ENCODE measurements at places on chromosomes 2 and 18. TPM values are rescaled to one million over a fixed set of nuclear protein-coding genes. Genes with fewer than 3 reads are reported as not detected.

The DLGAP1 gene
- total RNA-seq, result 1.5 TPM

The TMEM37 gene
- total RNA-seq, result 3.7 TPM

DNA sequence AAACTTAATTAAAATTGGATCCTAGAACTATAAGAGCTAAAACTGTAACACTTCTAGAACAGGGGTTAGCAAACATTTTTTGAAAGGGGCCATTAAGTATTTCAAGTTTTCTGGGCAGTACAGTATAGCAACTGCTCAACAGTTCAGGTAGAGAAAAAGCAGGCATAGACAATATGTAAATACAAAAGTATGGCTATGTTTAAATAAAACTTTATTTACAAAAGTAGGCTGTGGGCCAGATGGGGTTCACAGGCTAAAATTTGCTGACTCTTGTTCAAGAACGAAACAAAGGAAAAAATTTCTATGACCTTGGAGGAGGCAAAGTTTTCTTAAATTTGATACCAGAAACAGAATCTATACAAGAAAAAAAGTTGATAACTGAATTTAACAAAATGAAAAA lies 114.5 kb downstream of the MEMO1 start:
- H3K4me3 ChIP-seq, result no peak overlapping the region
- no peaks in the 10 kb centered on the region for H3K4me1 ChIP-seq
- no peak overlapping the region for H3K27ac ChIP-seq
- H3K27me3 ChIP-seq, result no peaks in the 10 kb centered on the region

DNA sequence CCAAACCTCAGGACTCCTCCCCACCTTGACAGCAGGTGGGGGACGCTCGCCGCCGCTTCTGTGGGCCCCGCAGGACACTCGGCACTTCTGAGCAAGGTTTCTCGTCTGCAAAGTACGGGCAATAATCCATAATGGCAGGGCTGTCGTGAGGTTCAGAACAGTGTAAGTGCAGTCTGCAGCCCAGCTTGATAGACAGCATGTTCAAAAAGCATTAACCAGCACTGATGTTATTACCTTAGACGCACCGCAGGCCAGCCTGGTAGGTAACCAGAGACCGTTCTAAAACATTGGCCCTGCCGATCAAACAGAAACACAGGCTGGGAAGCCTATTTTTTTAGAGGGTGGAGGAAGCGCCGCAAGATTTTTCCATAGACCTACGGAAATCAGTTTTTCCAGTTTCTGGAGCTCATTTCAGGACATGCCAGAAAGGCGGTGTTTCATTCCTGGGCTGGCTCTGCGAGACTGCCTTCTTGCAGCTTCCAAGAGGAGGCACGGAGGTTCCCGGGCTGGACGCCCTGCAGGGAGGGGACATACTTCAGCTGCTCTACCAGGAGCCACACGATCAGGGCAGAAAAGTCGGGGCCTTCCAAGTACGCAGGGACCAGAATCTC lies 148.7 kb downstream of the TPO start:
- no peak overlapping the region for H3K27ac ChIP-seq
- DNase-seq, result no peak
- H3K4me1 ChIP-seq, result no peaks in the 10 kb centered on the region
- H3K4me3 ChIP-seq, result no peak overlapping the region

DNA sequence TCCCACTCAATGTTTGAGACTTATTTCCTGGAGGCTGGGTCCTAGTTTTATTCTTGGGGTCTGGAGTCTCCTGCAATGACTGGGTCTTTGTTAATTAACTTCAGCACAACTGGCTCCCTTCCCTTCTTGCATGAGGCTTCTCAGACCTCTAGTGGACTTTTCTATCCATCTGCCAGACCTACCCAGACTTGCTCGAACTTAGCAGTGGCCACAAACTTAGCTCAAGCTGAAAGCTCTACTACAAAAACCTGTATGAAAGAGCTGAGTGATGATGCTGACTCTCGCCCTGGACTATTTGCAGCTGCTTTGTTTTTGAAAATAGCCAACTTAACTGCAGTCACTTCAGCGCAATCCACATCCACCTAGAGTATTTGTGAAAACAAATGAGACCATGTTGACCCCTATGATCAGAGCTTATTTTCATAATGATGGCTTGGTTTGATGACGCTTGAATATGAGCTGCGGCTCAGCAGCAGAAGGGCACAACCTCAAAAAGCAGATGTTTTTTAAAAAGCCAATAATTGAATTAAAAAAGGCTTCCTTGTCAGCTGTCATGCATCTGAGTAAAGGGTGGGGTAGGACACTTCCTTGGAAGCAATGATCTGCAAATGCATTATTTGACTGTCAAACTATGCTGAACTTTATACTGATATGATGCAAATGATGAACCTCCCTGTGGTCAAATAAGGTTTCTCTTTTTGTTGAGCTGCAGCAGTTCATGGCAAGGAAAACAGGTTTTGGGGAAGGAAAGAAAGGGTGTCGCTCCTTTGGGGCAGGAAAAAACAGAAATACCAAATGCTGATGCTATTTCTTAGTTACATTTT lies 10.6 kb upstream of the ANXA4 start:
- H3K36me3 ChIP-seq, result no peaks in the 10 kb centered on the region
- DNase-seq, result no peak
- no peaks in the 10 kb centered on the region for H3K27me3 ChIP-seq
- H3K4me1 ChIP-seq, result no peaks in the 10 kb centered on the region
- H3K4me3 ChIP-seq, result no peak overlapping the region

DNA sequence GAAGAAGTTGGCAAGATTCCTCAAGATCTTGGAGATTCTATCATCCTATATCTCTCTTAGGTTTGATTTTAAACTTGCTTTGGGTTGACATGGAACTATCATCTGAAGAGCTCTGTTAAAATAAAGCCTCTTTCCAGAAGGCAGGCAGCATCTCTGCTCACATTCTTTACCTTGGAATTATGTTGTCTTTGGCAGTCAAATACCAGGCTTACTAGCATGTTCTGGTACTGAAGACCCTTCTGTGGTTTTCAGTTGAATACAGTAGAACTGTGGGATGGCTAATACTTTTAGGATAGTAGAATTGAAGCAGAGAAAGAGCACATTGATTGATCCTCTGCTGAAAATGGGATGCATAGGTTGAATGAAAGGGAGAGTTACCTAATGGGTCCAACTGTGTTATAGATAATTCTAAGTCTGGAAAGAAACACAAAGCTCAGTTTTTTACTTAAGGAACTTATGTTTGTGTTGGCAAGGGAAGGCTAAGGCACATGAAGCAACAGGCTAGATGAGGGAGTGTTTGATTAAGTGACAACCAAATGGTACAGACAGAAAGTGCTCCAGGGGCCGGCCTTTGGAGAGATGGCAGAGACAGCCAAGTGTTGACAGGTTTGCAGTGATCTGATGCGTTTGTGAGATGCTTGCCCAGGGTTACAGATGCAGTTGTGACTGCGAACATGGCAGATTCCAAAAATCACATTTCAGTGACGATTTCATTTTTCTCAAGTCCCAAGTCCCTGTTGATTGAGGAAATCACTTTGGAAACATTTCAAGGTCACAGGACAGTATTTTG lies 397.9 kb downstream of the MEIS1 start:
- H3K4me1 ChIP-seq, result no peaks in the 10 kb centered on the region
- DNase-seq, result no peak
- no peak overlapping the region for H3K4me3 ChIP-seq
- no peak overlapping the region for H3K27ac ChIP-seq

DNA sequence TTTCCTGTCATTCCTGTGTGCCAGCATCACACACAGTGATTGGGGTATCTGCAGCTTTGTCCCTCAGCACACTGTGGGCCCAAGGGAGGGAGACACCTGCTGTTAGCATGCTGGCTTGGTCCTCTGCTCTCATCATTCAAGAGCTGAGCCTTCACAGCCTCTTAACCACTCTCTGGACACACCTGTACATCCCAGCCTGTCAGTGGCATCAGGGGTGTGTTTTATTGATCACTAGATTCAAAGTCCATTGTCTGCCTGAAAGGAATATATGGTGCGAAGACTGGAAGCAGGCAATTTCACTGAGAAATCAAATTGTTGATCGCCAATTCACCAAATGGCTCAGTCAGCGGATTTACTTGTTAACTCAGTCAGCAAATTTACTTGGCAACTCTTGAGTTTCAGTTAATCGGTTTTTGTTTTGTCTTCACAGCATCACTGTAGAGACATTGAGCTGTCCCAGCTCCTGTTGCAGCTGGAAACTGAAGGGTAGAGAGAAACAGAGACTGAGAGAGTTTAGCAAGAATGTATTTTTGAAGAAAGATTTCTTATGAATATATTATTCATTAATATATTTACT lies 56.3 kb upstream of the TMEM200C start:
- H3K4me1 ChIP-seq, result no peaks in the 10 kb centered on the region
- H3K4me3 ChIP-seq, result no peak overlapping the region
- H3K27ac ChIP-seq, result no peak overlapping the region
- H3K36me3 ChIP-seq, result no peaks in the 10 kb centered on the region
- DNase-seq, result no peak

GRCh38 chr2:6538607-6539006 lies 327.1 kb downstream of the CMPK2 start:
- no peak for DNase-seq
- no peak overlapping the region for H3K4me3 ChIP-seq
- H3K27ac ChIP-seq, result no peak overlapping the region
- no peaks in the 10 kb centered on the region for H3K4me1 ChIP-seq

DNA sequence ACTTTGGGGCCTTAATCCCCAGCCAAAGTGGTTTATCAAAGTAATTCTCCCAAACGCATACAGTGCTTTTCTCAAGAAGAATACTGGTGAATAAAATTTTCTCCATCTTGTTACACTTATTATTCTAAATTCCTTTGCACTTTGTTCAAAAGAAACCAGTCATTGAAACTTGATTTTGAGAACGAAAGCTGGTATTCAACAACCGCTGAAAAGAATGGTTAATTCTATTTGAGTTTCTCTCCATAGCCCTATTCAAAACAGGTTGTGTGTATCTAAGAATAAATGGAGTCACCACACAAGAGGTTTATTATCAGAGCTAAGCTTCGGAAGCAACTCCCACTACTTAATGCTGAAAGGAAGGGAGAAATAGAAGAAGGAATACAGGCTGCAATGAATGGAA lies 117.7 kb downstream of the C1D start:
- H3K4me1 ChIP-seq, result no peaks in the 10 kb centered on the region
- H3K27me3 ChIP-seq, result no peaks in the 10 kb centered on the region
- H3K36me3 ChIP-seq, result no peaks in the 10 kb centered on the region
- H3K4me3 ChIP-seq, result no peak overlapping the region
- no peak overlapping the region for H3K27ac ChIP-seq

DNA sequence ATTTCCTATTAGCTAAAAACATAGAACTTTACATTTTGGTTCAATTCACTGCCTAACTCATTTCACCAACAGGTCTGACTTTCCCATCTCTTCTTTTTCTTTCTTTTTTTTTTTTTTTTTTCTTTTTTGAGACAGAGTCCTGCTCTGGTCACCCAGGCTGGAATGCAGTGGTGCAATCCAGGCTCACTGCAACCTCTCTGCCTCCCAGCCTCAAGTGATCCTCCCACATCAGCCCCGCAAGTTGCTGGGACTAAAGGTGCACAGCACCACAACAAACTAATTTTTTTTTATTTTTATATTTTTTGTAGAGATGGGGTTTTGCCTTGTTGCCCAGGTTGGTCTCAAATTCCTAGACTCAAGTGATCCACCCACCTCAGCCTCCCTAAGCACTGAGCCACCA lies 57.8 kb upstream of the HNRNPA3 start:
- no peaks in the 10 kb centered on the region for H3K36me3 ChIP-seq
- no peak overlapping the region for H3K4me3 ChIP-seq
- H3K27me3 ChIP-seq, result no peaks in the 10 kb centered on the region
- no peaks in the 10 kb centered on the region for H3K4me1 ChIP-seq
- H3K27ac ChIP-seq, result no peak overlapping the region

The DNAJC27 gene
- total RNA-seq, result 3.1 TPM

GRCh38 chr2:156006721-156007618 lies 325.6 kb downstream of the NR4A2 start:
- no peak for DNase-seq
- H3K4me1 ChIP-seq, result no peaks in the 10 kb centered on the region
- no peak overlapping the region for H3K4me3 ChIP-seq
- H3K36me3 ChIP-seq, result no peaks in the 10 kb centered on the region
- H3K27ac ChIP-seq, result no peak overlapping the region
- H3K27me3 ChIP-seq, result no peaks in the 10 kb centered on the region

DNA sequence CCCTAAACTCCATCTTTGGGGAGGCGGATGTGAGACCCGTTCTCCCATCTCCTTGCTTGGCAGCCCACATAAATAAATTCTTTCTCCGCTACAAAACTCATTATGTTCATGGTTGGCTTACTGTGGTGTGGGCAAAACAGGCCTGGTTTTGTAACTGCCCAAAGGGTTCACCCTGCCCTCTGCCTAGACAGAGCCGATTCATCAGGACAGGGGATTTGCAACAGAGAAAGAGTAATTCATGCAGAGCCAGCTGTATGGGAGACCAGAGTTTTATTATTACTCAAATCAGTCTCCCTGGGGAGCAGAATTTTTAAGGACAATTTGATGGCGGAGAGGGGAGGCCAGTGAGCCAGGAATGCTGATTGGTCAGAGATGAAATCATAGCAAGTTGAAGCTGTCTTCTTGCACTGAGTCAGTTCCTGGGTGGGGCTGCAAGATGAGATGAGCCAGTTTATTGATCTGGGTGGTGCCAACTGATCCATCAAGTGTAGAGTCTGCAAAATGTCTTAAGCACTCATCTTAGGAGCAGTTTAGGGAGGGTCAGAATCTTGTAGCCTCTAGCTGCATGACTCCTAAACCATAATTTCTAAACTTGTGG lies 8.4 kb upstream of the RNF125 start:
- H3K4me3 ChIP-seq, result no peak overlapping the region
- H3K27ac ChIP-seq, result no peak overlapping the region

- peak; percentile 71 for DNase-seq
- H3K4me1 ChIP-seq, result no peaks in the 10 kb centered on the region
- no peaks in the 10 kb centered on the region for H3K27me3 ChIP-seq
- no peak overlapping the region for H3K4me3 ChIP-seq
Measured at GRCh38 chr2:85390941-85391669, 19.1 kb downstream of the CAPG start.

The COL4A3 gene
- 0.26 TPM for total RNA-seq

- peak; percentile 33 for DNase-seq
- peak overlapping the region; percentile 96 for H3K27ac ChIP-seq
- peak overlapping the region; percentile 48 for H3K4me3 ChIP-seq
- no peaks in the 10 kb centered on the region for H3K27me3 ChIP-seq
- peaks cover 4% of the 10 kb centered on the region for H3K4me1 ChIP-seq
- H3K36me3 ChIP-seq, result no peaks in the 10 kb centered on the region
Measured at GRCh38 chr2:101696272-101697123, 1.0 kb upstream of the MAP4K4 start.

The KLF11 gene
- total RNA-seq, result 23.4 TPM

DNA sequence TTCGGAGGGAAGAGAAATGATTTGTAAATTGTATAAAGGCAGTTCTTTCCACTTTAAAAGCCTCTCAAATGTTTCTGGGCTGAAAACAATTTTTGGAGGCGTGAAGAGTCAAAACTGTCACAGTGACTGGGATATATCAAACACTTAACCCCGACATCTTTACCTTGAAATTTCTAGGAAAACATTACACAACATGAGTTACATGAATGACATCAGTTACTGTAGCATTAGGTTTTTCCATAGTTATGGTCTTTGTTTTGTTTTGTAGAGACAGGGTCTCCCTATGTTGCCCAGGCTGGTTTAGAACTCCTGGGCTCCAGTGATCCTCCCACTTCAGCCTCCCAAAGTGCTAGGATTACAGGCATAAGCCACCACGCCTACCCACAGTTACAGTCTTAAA lies 25.7 kb downstream of the MSH6 start:
- no peaks in the 10 kb centered on the region for H3K27me3 ChIP-seq
- no peak for DNase-seq
- no peaks in the 10 kb centered on the region for H3K4me1 ChIP-seq
- no peak overlapping the region for H3K27ac ChIP-seq
- no peaks in the 10 kb centered on the region for H3K36me3 ChIP-seq

The LNPK gene
- total RNA-seq, result 43.7 TPM

GRCh38 chr18:9885170-9886004 lies at the start of gene TXNDC2:
TSS of gene TXNDC2 (plus strand) at chr18:9885973. CDS start at chr18:9886681, 708 bp downstream.
- no peaks in the 10 kb centered on the region for H3K36me3 ChIP-seq
- DNase-seq, result no peak
- no peaks in the 10 kb centered on the region for H3K4me1 ChIP-seq
- H3K4me3 ChIP-seq, result no peak within 1 kb of the TSS
- no peaks in the 10 kb centered on the region for H3K27me3 ChIP-seq

The SERPINB4 gene
- total RNA-seq, result not detected

All from uterus (tissue), 4 donors.